Motor neuron (in vitro differentiated cells): ENCODE measurements at places on chromosomes 4 and X. TPM values are rescaled to one million over a fixed set of nuclear protein-coding genes. Genes with fewer than 3 reads are reported as not detected.

The XG gene
- 2.1 and 2.9 TPM in 2 replicates for total RNA-seq

The PI4K2B gene
- 3.5 and 3.6 TPM in 2 replicates for total RNA-seq

The GABRQ gene
- total RNA-seq: 0.39 and 0.43 TPM in 2 replicates

The SCD5 gene
- total RNA-seq: 50.2 and 54.2 TPM in 2 replicates

The PLP1 gene
- 5.0 and 5.5 TPM in 2 replicates for total RNA-seq

DNA sequence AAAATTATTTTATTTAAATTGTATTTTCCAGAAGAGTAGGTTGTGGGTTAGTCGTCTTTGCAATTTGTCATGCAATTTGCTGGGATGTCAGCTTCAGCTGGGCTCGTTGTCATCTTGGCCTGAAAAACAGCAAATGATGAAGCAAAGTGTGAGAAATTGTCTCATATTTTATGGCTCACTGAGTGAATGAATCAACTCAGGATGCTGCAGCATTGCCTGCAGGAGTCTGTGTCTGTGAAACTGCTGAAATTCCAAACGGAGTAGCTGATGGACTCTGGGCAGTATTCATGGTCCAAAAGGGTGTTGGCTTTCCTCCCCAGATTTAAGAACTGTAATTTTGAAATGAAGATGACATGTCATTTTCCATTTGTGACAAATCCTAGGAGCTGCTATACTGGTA lies 37.2 kb downstream of the CXCL8 start:
- no peak for ATAC-seq

GRCh38 chrX:49199906-49200771 lies at the start of gene SYP:
TSS of gene SYP (minus strand) at chrX:49200193. CDS start at chrX:49200186, 7 bp downstream.
- ATAC-seq: peak; percentile 92

DNA sequence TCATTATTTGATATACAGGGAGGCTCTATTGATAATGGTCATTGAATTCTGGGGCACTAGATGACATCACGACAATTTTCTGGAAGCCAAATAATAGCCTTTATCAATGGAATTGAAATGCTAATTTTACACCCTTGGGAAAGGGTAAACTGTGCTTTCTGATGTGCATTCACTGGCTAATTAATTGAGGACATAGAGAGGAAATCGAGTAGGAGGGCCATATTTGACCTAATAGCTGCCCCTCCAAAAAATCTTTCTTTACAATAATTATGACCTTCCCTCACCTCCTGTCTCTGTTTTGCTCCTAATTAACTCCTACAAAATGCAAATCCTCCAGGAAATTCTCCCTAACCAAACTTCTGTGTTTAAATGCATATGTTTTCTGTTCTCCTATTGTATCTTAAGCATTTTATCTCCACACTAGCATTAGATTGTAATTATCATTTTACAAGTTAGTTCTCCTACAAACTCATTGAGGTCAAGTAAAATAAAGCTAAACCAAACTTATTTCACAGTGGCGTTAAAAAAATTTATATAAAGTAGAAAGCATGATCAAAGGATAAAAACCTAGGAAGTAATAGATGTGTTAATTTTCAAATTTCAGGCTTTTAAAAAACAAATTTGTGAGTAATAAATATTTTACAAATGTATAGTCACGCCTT lies 1414.0 kb upstream of the AGA start:
- ATAC-seq: no peak

DNA sequence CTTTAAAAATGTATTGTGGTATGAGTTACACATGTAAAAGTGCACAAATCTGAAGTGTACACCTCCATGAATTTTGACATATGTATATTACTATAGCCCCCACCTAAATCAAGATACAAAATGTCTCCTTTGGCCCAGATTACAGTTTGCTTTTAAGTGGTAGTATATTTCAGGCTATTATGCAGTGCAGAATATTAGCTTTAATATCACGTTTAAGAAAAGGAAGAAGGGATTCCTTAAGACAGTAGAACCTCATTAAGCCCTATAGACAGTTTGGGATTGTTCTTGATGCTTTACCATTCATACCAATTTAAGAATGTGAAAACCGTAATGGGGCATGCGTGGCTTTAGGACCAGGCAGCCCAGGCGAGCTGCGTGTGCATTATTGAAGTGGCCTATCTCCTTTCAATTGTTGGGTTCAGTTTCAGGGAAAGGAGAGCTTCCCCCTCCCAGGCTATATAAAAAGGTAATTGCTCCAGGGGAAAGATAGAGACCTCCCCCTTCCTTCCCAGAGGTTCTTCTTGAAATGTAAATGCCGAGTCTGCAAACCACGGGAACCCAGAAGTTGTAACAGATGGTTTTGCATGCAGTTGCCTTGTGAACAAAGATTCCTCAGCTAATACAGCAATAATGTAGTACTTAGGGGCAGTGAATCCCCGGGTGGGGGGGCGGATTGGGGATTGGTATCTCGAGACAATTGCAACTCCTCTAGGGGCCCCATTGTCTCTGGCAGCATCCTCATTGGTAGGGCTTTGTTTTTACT lies 106.1 kb downstream of the UCHL1 start:
- ATAC-seq: no peak

DNA sequence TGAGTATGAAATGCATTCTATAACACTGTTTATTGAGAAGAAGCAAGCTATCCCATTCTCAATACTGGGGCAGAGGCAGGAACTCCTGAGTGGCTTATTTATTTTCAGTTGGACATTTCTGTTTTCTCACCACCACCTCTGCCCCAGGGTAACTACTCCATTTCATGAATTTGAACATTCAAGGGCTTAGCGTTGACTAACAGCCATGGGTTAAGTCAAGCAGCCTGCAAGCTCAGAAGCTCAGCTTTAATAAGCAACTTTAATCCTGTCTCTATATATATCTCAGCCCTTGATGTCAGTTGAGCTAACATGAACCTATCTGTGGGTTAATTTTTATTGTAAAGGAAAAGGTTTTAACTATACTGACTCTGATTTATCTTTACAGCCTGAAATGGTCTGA lies 93.8 kb downstream of the MBNL3 start:
- ATAC-seq: no peak
